AG10803 (cell line): ENCODE measurements at places on chromosomes 12 and 14.

DNA sequence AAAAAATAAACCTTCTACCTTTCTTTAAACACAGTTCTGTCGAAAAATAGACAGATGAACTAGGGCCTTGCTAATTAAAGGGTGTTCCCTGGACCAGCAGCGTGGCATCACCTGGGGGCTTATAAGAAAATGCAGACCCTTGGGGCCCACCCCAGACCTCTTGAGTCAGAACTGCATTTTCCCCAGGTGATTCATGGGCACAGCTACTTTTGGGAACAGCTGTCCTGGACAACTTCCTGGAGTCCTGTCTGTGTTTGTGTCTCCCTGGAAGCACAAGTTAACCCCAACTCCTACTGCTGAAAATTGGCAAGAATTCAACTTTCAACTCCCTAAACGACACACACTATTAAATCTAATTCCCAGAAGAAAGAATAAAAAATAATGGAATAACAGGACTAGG is 17.8 kb downstream of the FBLN5 start:
- peak; percentile 55 for DNase-seq

DNA sequence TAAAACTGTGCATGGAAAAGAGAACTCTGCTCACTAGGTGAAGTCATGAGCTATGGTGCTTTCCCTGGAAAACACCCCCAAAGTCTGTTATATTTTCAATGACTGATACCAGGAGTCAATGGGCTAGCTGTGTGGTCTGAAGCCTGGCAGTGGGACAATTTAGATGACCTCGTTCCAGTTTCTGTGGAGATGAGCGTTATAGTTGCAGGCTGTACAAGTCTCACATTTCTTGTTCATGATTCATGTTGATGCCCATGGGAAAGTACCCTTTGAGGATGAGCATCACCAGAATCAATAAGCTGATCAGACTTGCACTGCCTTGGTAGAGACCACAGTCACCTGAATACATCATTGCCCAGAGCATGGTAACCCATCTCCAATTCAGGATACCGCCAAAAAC is 70.7 kb downstream of the NOVA1 start:
- no peak for DNase-seq

- no peak for DNase-seq
Observed at GRCh38 chr14:95045836-95046430, 111.4 kb downstream of the DICER1 start.

- no peak for DNase-seq
Observed at GRCh38 chr12:121427556-121428050, 27.7 kb downstream of the RNF34 start.

DNA sequence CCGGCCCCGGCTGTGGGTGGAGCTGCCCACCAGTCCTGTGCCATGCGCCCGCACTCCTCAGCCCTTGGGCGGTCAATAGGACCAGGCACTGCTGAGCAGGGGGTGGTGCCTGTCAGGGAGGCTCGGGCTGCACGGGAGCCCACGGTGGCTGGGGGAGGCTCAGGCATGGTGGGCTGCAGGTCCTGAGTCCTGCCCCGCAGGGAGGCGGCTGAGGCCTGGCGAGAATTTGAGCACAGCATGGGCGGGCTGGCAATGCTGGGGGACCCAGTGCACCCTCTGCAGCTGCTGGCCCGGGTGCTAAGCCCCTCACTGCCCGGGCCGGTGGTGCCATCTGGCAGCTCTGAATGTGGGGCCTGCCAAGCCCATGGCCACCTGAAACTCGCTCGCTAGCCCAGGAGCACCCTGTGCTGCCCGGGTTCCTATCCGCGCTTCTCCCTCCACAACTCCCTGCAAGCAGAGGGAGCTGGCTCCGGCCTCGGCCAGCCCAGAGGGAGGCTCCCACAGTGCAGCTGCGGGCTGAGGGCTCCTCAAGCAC is 1371.1 kb downstream of the FSCB start:
- no peak for DNase-seq

GRCh38 chr12:93638954-93639353 is 38.2 kb upstream of the CRADD start:
- DNase-seq, result no peak

DNA sequence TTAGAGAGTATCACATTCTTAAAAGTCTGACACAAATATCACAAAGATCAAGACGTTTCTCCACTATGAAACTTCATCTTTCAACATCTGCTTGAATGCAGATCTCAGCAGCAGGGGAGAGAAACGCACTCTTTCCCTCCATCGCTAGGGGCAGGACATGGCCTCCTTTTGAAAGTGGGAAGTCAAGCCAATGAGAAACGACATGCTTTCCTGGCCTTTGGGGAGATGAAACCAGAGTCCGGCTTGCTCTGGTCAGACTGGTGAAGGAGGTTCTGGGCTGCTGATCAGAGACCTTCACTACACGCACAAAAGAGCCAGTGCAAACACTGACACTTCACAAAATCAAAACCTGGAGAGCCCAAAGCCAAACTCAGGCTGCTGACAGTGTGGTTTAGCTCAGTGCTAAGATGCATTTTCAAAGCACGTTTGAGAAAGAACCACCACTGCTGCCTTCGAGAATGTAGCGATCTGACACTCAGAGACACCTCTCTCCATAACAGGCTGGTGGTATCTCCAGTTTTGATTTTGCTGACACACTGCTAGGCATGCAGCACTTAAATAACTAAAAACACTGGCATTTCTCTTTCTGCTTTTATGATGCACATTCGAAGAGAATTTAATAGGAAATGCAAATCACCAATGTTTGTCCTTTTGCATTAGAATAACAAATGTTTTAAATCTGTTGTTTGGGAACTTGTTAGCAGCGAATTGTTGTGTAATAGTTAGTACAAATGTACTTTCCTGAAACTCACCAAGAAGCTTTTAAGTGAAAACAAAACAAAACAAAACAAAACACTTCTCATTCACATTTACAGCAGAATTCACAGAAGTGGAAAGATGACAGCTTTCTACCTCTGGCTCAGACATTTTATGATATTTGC is 93.9 kb upstream of the OVCH1 start:
- DNase-seq, result peak; percentile 9

DNA sequence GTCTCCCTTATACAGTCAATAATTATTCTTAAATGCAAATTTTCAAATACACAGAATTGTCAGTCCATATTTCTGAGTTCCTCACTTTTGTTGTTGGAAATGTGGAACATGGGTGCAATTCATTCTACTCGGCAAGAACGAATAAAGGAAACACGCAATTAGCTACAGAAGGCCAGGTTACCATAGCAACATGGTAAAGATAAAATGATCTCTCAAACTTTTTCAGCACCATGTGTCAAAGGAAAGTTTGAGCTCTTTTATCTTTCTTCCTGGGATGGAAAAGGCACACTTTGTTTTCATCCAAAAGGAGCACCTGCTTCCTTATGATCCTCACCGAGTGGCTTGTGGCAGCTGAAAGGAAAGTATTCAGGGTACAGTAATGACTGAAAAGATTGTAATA is 595.0 kb downstream of the RPS29 start:
- no peak for DNase-seq

DNA sequence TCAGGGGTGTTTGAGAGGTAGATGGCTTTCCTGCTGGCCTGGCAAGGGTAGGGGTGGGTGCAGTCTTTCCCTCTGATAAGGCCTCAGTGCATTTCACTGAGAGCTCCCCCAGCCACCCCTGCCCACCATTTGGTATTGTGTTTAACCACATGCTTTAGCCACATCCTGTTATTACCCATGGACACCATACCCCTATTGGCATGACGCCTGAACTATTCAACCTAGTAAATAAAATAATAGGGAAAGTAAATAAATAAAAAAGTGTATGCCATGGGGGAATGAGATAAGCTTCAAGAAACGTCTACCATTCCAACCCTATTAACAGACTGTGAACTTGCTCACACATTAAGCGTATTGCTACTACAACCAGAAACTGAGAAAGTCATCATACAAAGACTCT is 7.6 kb upstream of the LGR5 start:
- DNase-seq, result no peak

DNA sequence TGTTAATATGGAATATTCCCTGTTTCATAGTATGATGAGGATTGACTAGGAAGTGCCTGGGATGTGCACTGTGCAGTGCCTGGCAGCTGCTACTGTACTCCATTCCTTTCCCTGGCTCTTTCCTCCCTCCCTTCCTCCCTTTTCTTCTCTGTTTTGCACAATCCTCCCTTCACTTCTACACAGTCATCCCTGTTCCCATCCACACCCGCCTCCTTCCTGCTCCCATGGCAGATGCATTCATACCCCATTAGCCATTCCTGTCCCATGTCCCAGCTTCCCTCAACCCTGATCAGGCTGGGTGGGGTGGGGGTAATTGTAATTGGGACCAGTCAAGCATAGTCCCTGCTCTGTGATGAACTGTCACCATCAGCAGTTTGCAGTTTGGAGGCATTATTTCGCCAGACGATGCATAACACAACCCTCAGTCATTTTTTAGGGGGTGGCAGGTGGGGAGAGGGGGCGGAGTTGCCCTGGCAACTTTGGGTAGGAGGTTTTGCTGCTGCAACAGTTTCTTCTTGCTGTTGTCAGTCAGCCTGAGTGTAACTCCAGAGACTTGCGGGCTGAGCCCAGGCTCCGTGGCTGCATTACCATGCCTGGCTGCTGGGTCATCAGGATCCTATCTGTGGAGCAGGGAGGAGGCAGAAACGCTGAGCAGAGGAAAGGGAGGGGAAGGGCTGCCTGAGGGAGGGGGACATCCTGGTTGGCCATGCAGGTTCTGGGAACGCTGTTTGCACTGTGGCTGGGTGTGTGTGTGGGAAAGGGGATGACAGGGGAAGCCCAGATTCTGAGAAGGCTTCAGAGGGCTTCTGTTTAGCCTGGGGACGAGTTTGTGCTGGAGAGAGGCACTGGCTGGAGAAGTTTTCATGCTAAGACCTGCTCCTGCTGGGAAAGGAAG is 4.1 kb upstream of the KRT84 start:
- DNase-seq, result peak; percentile 21

GRCh38 chr14:103576371-103577024 is 13.7 kb downstream of the COA8 start:
- peak; percentile 88 for DNase-seq

GRCh38 chr12:111728795-111729194 is 37.9 kb upstream of the ALDH2 start:
- DNase-seq, result no peak

DNA sequence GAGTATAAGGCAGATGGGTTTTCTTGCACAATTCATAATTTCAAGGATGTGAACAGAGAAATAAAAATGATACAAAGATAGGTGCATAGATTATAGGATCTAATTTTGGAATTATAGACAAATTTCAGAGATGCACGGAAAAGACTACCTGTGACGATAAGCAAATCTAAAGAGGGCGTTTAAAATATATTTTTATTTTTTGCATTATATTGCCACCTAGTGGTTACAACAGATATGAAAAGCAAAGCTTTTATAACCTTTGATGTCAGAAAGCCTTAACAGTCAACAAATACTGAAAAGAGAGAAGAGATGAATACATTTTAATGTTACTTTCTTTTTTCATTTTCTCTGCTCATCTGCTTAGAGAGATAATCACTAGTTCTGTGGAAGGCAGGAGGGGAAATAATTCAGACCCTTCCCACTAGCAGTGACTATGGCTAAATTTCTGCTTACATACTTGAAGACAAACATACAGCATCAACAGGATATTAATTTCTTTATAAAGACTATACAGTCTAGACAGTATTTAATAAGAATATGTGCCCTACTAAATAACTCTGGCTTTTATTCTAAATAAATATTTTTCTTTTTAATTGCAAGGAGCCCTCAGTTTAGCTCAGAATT is 46.3 kb downstream of the NTS start:
- DNase-seq, result peak; percentile 7

DNA sequence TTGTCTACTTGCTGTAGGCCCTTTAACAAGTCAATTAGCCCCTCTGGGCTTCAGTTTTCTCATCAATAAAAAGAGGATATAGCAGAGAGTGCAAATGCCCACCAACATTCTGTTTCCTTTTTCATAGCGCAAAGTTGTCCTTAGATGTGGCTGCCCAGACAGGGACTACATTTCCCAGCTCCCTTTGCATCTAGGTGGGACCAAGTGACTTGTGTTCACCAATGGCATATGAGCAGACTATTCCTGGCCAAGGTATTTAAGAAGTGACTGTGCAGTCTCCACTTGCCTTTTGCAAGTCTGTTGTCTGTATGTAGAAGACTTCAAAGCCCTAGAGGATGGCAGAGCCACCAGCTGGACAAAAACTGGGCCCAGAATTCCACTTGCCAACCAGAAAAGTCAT is 59.7 kb downstream of the DAO start:
- DNase-seq, result no peak

DNA sequence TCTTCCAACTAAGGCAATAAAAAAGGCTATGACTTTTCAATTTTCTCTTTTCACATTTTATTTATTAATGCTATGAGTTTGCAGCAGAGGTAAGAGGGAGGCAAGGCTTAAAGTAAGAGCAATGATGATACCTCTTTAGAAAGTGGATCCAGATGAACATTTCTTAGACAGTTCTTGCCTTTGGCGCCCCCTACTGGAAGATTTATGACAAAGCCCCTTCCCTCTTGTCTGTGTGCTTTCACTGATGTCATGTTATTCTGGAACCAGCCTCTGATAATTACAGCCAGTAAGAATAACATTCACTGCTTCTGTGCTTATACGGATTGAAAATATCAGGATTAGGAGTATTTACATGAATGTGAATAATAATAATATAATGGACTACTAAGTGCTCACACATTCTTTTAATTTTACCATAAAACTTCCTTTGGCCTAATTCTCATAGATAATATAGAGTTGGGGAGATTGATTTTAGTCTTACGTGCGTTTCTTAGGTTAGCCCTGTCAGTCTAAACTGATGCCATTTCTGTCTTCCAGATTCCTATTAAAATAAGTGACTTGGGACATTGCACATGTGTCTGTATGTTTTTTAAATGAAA is 1929.9 kb upstream of the SEL1L start:
- peak; percentile 38 for DNase-seq

- peak; percentile 87 for DNase-seq
Observed at GRCh38 chr12:47949441-47950341, 13.7 kb upstream of the TMEM106C start.

DNA sequence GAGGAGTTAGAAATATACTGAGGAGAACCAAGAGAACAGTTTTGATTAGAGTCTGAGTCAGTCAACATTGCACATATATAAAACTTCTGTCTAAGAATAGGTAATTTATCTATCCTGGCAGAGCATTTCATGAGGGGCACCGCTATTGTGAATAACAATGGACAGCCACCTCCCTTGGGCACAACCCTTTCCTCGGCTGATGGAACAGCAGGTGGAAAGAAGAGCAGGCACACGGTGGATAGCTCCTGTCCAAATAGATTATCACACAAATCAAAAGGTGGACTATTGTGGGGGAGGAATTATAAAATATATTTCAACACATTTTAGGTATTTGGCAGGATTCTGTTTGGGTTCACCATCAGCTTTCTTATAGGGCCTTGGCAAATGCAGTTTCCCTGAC is 84.0 kb upstream of the PTPRB start:
- no peak for DNase-seq

GRCh38 chr12:112368856-112369255 is 13.4 kb downstream of the HECTD4 start:
- DNase-seq, result no peak

GRCh38 chr14:38366374-38366773 is 110.5 kb upstream of the CLEC14A start:
- no peak for DNase-seq
